Activated T-helper 9 cell treated with anti-CD3 and anti-CD28 coated beads, Interleukin-2, amount 50 U/mL, for 16 hours (primary cell): ENCODE measurements at places on chromosomes 1 and 21.

GRCh38 chr21:31484219-31484618 lies 140.2 kb upstream of the TIAM1 start:
- no peak for DNase-seq

GRCh38 chr21:36799869-36800268 lies 101.0 kb downstream of the SIM2 start:
- no peak for DNase-seq

DNA sequence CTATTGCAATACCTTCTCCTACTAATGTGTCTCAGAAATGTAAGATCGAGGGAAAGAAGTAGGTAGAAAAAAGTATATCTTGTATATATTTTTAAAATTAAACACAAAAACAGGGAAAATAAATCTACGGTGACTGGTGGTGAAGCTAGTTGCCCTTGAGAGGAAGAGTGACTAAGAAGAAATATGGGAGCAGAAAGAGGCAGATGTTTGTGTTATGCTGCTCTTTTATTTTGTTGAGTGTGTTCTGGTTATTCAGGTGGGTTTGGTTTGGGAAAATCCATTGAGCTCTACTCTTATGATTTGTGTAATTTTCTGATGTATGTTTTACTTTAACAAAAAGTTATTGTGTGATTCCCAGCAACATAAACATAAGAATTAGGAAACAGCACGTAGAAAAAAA lies 444.9 kb upstream of the B3GALT2 start:
- no peak for DNase-seq

GRCh38 chr1:213982672-213983492 lies 4.9 kb upstream of the PROX1 start:
- no peak for DNase-seq

DNA sequence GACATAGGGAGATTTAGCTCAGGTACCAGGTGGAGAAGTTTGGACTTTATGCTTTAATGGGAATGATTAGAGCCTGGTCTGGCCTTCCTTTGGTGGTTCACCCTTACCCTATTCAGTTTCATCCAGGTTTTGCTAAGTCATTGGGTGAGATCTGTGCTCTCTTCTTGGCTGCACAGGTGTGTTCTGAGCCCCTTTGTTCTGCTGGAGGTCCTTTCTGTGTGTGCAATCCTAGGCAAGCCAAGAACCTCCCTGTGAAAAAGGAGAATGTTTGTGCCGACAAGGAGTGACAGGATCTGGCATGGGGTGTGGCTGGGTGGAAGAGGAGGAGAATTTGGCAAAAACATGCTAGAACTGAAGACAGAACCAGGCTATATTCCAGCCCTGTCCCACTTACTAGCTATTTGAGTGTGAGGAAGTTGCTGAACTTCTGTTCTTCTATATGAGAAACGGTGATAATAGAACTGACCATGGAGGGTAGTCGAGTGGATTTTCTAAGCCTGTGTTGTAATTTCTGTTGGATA lies 4.6 kb downstream of the GSTM5 start:
- DNase-seq: no peak
